ENCODE measurements at places on chromosomes 3 and 15.

GRCh38 chr3:28940530-28940929 is 340.3 kb upstream of the RBMS3 start:
- DNase-seq: peak; percentile 64

DNA sequence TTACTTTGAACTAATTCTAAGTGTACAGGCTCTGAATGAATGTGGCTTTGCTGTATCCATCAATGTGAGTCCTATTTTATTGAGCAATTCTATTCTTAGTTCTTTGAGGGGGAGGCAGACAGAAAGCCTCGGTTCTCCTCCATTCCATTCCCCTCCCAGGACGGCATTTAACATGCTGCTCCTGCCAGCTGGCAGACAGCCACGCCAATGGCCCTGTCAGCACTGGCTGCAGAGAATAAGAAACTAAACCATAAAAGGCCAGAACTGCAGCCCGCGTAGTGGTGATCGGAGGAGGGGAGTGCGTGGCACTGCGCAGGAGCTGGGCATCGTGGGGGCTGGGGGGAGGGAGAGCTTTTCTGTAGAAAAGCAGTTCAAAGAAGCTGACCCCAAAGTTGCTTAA is 76.0 kb upstream of the HACD2 start:
- DNase-seq: no peak

DNA sequence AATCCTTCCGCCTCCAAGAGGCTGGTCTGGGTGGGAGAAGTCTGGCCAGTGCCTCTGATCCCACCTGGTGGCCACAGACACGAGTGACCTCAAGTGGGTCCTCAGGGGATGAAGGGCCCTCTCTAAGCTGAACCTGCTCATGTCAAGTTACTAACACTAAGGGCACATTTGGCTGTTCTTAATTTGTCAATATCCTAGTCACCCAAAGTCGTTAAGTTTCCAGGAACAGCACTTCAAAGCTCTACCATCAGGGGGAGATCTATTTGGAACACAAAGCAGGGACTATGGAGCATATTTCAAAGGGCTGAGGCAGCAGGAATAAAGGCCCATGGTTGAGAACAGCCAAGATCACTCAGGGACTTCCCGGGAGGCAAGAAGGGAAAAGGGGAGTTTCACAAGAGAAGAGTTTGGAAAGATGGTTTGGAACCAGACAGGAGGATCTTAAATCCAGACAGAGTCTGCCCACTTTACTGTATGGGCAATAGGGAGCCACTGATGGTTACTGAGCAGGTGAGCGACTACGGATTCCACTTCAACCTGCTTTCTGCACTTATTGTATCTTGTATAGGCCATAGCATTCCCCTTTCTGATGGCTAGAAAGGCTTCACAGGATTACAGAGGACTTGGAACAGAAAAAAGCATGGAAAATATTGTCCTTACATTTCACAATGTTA is 13.7 kb downstream of the OXTR start:
- DNase-seq: no peak

GRCh38 chr15:36832774-36833463 is 253.5 kb downstream of the CDIN1 start:
- DNase-seq: no peak

- DNase-seq: peak; percentile 59
Measured at GRCh38 chr15:70503073-70503745, 260.1 kb downstream of the UACA start.

DNA sequence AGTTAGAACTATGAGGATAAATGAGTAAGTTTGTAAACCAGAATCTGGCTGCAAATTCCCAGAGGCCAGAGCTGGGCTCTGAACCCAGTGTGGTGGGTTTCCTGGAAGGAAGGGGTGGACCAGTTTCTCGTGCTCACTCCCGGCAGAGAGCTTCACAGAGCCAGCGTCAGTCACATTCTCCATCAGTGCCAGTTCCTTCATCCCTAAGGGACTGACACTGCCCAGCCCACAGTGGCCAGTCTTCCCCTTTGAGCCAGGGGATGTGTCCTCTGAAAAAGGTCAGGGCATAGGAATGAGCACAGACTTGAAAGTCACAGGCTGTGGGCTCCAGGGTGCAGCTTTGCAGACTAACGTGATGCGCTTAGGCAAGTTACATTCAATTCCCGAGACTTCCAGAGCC is 135.8 kb upstream of the HACD2 start:
- DNase-seq: no peak

DNA sequence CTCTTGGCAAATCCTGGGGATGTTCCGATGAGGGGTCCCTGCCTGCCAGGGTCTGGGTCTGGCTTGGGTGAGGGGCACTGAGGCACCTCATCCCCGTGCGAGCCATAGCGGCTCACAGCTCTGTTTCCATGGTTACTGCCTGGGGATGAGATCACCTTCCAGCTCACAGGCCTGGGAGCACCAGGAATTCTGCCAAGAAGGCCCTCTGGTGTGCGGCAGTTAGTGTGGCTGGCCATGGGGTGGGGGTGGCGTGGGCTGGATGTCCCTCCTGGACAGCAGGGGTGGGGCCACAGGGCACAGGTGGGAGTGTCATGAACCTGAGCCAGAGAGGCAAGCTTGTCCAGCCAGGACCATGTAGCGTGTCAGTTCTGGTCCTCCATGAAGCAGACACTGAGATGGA is 22.1 kb upstream of the PRR23E start:
- DNase-seq: no peak

DNA sequence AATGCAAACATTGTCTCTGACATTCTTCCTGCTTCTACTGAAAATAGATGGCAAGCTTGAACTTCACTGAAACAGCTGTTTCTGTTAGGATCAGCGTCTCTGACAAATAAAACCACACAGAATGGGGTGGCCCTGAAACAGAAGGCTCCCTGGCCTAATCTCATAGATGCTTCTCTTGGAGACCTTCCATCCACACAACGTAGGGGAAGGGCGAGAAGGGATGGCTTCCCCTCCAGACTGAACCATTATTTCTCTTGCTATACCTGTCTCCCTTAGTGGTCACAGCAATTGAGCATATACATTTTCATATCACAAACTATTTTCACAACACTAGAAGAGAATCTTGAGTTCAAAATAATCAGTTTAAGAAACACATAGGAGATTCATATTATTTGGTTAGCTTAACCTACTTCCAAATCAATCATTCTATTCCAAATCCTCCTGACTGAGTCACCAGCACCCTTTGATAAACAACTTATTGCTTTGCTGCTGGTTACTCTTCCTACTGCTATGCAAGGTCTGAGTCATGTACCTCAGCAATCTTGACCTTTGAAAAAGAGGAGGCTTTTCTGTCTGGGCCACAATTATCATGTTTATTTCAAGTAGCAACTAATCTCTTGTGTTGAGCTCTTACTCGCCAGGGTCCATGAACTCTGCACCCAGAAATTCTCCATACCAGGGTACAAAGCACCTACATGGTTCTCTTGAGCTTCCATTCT is 45.5 kb downstream of the CBLB start:
- no peak for DNase-seq

DNA sequence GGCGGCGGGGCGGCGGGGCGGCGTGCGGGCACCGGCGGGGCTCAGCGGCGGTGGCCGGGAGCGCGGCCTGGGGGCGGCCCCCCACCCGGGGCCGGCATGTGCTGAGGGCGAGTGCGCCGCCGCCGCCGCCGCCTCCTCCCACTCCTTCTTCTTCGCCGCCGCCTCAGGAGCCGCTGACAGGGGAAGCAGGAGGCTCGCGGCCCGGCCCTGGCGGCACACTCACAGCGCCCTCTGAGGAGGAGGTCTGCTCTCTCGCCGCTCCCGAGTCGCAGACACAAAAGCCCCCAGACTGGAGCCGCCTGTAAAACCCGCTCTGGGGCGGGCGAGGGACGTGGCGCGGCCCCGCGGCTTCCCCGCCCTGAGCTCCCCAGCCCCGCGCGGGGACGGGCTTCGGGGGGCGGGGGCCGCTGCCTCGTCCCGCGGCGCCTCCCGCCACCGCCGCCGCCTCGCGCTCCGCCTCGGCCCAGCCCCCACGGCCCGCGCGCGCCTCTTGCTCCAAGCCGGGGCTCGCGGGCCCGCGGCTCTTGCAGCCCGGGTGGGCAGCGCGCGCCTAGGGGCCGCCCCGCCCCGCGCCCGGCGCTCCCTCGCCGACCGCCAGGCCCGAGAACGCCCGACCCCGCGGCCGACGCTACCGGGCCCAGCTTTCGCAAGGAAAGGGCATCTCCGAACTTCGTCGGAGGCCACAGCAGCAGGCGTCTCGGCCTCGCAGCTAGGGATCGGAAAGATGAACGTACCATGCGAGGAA is at the start of gene PYGO1:
Gene PYGO1 (minus strand): TSS at position 276 of the 745 bp plus-strand sequence. CDS start 462 bp downstream, outside the sequence.
- peak; percentile 76 for DNase-seq

GRCh38 chr3:23624305-23624704 is 181.4 kb upstream of the UBE2E1 start:
- no peak for DNase-seq

GRCh38 chr15:62188744-62189143 is 23.7 kb upstream of the C2CD4B start:
- DNase-seq: no peak

DNA sequence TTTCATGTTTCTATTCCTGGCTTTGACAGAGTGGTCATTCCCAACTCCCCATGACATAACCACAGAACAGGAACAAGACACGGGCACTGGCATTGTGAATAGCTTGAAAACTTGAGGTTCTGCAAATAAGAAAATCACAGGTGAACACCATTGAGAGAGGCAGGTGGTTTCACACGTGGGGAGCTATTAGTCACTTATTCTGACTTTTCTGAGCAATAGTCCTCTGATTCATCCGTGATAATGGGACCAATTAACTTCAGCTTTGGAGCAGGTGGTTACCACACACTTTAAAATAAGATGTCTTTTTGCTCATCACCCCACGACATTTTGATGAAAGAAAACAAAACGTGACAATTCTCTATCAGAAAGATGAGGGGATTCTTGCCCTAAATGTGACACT is 224.7 kb downstream of the KLF13 start:
- peak; percentile 45 for DNase-seq

DNA sequence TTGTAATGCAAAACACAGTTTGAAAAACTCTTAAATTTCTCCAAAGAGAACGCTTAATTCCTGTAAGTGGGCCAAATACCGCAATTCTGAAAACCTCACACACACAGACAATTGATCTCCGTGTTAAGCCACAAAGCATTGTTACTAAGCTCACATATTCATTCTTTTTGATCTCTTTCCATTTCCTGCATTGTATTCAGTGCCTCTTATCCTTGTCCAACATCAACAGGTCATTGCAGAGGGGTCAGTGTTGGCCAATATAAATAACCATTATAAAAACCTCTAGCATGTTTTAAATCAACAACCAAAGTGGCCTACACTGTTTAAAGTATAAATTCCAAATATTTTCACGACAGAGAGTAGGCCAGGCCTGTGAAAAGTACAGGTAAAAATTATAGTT is 171.1 kb downstream of the PDZRN3 start:
- no peak for DNase-seq

GRCh38 chr15:59170295-59171066 is 36.2 kb upstream of the LDHAL6B start:
- DNase-seq: no peak

DNA sequence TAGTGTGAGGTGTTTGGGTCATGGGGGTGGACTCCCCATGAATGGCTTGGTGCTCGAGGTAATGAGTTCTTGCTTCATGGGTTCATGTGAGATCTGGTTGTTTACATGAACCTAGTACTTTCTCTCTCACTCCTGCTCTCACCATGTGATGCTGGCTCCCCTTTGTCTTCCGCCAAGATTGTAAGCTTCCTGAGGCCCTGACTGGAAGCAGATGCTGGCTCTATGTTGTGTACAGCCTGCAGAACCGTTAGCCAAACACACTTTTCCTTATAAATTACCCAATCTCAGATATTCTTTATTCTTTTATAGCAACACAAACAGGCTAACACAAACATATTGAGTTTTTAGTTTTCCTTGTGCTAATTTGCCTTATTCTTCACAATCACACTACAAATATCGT is 3.2 kb upstream of the CSPG5 start:
- no peak for DNase-seq

DNA sequence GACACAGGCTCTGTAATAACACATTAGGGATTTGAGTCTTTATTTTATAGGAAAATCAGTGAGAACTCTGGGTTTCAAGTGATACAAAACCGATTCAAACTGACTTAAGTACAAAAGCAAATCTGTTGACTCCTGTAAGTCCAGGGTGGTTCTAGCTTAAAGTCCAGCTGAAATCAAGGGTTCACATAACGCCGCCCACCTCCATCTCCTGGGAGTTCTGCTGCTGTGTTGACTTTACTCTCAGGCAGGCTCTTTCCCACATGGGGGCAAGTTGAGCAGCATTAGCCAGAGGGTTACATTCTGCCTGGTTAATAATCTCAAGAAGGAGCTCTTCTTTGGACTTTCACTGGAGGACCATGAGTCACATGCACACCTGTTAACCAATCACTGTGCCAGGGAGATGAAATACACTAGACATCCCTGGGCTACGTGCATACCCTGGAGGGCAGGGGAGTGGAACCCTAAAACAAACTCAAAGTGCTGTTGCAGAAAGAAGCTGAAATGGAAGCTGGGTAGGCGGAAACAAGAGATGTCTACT is 9.7 kb upstream of the RNF7 start:
- DNase-seq: no peak

GRCh38 chr3:79587150-79587549 is 180.6 kb downstream of the ROBO1 start:
- no peak for DNase-seq

DNA sequence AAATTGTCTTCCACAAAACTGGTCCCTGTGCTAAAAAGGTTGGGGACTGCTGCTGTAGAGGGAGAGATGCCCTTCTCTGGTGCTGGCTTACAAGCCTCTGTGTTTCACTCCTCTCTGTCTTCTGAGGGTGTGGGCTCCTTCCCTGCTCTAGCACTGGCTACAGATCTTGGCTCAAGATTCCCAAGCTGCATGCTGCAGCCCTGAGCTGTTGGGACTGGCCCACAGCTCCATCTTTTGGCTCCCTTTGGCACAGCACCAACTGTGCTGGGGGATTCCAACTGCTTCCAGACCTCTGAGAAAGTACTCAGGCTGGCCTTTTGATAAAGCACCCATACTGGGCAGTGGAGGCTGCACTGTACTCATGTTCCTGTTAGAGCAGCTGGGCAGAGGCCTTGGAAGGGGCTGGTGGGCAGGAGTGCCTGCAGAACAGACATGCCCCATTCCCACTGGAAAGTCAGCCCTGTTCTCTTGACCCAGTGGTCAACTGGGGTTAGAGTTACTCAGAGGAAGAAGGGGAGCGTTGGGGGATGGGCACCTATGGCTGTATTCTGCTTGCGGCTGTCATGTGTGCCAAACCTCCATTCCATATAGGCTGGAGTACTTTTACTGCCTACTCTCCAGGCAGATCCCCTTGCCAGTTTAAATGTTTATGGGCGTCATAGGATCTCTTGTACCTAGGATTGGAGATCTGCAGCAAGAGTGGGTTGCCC is 55.7 kb downstream of the GALK2 start:
- no peak for DNase-seq

DNA sequence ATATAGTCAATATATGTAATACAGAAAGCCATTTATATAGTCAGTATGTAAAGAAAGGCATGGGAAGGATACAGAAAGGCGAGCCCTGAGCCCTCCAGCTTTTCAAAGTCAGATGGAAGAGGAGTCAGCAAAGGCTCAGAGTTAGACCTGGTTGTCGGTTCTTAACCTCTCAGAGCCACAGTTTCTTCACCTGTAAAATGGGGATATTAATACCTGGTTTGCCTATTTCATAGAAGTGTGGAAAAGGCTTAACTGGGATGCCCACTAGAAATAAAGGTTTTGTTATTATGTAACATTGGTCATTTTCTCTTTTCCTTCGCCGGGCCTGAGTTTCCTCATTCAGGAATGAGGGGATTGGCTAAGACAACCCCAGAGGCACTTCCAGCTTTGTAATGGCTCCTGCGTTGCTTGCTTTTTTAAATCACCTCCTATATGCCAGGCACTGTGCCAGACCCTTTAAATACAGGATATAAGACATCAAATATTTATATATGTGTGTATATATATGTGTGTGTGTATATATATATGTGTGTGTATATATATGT is 2.4 kb downstream of the CRELD1 start:
- DNase-seq: no peak
